Osteoblast (primary cell): ENCODE measurements at places on chromosomes 11 and 22. TPM values are rescaled to one million over a fixed set of nuclear protein-coding genes. Genes with fewer than 3 reads are reported as not detected.
A peak's percentile ranks its signal among the peaks of the same experiment; 100 is the strongest.

Gene NXF1
- 25.6 and 31.1 TPM in 2 replicates for total RNA-seq

Gene CHST1
- 1.1 and 1.5 TPM in 2 replicates for total RNA-seq

Gene SMARCB1
- total RNA-seq: 49.2 and 51.3 TPM in 2 replicates

GRCh38 chr11:102633385-102634026 is 8.4 kb upstream of the MMP20 start:
- no peak for DNase-seq
- no peak overlapping the region for H3K27ac ChIP-seq
- H3K4me1 ChIP-seq: no peaks in the 10 kb centered on the region
- H3K27me3 ChIP-seq: no peaks in the 10 kb centered on the region
- no peaks in the 10 kb centered on the region for H3K36me3 ChIP-seq

GRCh38 chr22:37165940-37166674 is 16.4 kb upstream of the IL2RB start:
- H3K27me3 ChIP-seq: peaks cover 13% of the 10 kb centered on the region
- H3K27ac ChIP-seq: no peak overlapping the region
- H3K4me1 ChIP-seq: no peaks in the 10 kb centered on the region

GRCh38 chr11:120690406-120690805 is 178.9 kb downstream of the GRIK4 start:
- H3K36me3 ChIP-seq: no peaks in the 10 kb centered on the region
- no peak overlapping the region for H3K27ac ChIP-seq
- no peaks in the 10 kb centered on the region for H3K4me1 ChIP-seq
- no peak overlapping the region for H3K4me3 ChIP-seq
- peaks cover 28% of the 10 kb centered on the region for H3K27me3 ChIP-seq

DNA sequence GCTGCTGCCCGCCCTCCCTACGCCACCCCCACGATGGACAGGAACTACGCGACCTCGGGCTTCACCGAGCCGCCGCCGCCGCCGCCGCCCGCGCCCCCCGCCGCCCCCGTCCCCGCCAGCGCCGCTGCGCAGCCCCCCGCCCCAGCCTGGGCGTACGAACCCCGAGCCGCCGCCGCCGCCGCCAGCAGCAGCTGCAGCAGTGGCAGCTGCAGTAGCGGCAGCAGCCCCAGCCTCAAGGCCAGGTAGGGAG is 407 bp downstream of the QSER1 start:
- no peaks in the 10 kb centered on the region for H3K36me3 ChIP-seq
- H3K27ac ChIP-seq: peak overlapping the region; percentile 88
- DNase-seq: no peak
- no peaks in the 10 kb centered on the region for H3K27me3 ChIP-seq

DNA sequence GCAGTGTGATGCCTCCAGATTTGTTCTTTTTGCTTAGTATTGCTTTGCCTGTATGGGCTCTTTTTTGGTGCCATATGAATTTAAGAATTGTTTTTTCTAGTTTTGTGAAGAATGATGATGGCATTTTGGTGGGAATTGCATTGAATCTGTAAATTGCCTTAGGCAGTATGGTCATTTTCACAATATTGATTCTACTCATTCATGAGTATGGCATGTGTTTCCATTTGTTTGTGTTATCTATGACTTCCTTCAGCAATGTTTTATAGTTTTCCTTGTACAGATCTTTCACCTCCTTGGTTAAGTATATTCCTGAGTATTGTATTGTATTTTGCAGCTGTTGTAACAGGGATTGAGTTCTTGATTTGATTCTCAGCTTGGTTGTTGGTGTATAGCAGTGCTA is 18.3 kb upstream of the ZBED5 start:
- H3K4me3 ChIP-seq: no peak overlapping the region
- peaks cover 4% of the 10 kb centered on the region for H3K4me1 ChIP-seq
- no peaks in the 10 kb centered on the region for H3K27me3 ChIP-seq
- no peak for DNase-seq
- H3K27ac ChIP-seq: peak overlapping the region; percentile 35
- no peaks in the 10 kb centered on the region for H3K36me3 ChIP-seq

DNA sequence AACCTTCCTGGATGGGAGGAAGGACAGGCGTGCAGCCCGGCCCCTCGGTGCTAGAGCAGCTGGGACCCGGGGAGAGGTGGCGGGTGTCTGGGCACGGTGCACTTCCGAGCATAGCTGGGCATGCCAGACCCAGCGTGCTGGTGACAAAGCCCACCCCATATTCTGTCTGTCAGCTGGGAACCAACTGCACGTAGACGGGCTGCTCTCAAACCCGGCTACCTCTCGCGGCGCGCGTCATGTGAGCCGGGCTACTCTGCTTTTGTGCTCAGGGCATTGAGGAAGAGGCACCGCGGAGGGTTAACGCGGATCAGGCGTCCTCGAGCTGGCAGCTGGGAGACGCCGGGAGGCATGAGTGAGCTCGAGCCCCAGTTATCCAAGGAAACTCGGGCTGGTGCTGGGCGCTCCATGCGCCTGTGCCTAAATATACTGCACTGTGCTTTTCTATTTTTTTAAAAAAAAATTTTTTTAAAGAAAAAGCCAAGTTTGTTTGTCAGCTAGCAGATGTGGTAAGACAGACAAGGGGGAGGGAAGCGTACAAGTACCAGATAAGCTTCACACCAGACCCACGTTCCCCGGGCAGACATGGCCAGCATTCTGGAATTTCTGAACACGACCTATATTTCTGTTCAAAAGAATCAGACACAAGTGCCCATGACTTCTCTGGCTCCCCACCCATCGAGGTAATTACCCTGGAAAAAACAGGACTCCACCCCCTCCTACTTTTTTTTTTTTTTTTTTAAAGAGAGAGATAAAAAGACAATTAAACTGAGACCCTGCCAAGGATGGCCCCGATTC is 425.6 kb downstream of the SHANK2 start:
- no peaks in the 10 kb centered on the region for H3K4me1 ChIP-seq
- H3K27ac ChIP-seq: no peak overlapping the region
- peak; percentile 91 for DNase-seq
- no peak overlapping the region for H3K4me3 ChIP-seq
- no peaks in the 10 kb centered on the region for H3K36me3 ChIP-seq
